ENCODE measurements at places on chromosomes 3 and 15.

DNA sequence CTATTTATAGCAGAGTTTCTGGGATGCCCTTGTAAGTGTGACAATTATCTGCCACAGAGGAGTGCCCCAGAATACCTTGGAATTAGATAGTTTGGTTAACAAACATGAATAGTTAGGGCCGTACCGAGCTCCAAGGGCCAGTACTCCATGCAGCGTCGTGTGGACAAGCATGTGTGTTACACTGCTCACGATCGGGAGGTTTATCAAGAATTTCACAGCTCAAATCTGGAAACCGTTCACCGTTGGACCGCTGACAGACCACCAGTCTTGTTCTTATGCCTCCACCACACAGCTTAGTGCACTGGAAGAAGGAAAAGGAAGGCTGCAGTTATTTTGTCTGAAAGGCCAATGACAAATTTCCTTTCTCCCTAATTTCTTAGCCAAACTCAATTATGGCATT is 93.7 kb downstream of the ADAMTS9 start:
- no peak for DNase-seq

DNA sequence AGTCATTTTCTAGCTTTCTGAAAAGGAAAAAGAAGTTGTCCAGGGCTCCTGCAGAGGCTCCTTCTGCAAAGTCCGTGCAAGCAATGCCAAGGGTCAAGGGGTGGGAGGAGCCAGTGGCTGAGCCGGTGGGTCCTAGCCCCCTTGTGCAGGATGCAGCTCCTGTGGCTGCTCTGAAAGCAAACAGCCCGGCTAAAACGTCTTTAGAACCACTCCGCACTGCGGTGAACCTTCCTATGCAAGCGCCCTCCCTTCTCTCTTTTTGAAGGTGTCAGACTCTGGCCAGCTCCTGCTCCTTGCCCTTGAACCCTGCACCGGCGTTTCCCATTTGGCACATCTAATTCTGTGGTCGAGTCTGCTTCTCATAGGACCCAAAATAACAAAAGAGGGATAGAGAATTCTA is 183.1 kb downstream of the UACA start:
- DNase-seq = no peak

GRCh38 chr15:75428152-75428551 is 23.3 kb downstream of the SIN3A start:
- DNase-seq = no peak

DNA sequence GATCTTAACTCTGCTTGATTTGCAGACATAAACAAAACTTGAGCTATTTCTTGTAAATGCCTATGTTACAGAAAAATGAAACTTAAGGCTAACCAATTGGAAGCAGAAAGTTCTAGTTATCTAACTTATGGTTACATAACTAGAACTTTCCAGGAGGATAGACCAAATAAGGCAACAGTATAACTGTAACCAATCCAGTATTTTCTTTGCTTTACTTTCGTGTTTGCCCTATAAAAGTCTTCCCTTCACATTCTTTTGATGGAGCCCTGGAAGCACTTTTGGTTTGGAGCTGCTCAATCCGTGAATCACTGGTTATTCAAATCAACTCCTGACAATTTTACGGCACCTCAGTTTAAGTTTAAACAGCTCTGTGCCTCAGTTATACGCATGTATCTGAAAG is 164.6 kb downstream of the SUCLG2 start:
- DNase-seq = no peak

DNA sequence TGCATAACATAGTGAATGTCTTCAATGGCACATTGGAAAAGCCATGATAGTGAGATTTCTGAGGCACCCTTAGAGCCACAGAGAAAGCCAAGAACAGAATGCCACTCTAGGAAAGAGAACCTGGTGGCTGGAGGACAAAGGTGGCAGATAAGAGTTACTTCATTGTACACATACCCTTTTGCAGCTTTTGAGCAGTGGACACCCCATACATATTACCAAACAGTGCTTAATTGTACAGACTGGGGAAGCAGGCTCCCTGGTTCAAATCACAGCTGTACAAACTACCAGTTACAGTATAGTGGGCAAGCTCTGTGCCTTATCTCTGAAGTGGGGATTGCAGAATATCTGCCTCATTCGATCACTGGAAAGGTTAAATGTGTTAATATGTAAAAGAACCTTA is 10.1 kb upstream of the GYG1 start:
- DNase-seq = no peak

DNA sequence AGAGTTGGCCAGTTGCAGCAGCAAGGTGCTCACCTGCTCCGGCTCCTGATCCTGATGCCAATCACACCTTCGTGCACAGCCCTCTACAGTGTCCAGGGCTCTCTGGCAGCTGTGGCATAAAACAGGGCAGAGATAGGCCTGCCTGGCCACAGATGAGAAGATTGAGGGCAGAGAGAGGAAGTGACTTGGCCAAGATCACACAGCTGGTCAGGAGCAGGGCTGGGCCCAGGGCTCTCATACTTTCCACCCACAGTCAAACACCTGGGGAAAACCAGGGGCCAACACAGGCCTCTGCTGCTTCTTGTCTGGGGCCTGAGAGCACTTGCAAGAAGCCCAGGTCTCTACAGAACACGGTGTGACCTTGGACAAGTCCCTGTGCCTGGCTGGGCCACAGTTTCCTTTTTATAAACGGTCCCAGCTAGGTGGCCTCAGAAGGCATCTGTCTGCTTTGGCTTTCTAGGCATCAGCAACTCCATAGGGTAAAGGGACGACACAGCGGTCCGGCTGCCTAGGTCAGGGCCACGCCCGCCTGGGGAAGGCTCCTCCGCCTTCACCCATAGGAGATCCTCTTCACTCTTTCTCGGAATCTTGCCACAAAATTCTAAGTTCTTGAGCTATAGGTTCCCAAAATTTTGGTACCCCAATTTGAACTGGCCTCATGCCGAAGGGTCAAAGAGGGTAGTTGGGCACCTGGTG is 3.1 kb downstream of the ATP2B2 start:
- DNase-seq = no peak

GRCh38 chr3:24899901-24900603 is 405.4 kb upstream of the THRB start:
- DNase-seq = no peak

DNA sequence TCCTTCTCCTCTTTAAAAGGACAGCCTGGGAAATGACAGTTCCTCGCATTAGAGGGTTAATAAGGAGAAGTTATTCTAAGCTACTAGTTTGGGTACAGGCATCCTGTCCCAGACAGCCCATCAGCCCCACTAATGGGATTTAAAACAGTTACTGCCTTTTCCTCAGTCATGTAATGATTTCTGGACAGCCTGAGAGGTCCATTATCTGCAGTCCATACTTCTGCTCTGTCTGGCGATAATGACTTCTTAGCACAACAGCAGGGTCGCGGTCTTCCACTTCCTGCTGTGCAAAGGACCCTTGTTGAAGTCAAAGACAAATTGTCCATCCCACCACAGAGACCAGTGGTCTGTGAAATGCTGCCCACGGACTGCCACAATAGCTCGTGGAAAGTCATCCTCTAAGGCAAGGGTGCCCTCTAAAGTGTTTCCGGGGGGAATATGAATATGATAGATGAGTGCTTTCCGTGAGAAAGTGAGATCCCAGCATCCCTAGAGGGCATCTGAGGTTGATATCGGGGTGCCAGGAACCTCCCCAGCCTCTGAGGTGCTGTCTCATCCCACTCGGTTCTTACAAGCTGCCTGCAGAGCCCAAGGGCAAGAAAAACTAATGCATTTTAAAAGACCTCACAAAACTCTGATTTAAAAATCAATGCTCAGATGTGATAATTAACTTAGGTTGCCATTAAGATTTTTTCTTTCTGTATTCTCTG is 100.7 kb downstream of the SHOX2 start:
- no peak for DNase-seq

GRCh38 chr3:187833799-187834578 is 88.7 kb upstream of the BCL6 start:
- DNase-seq = no peak

- DNase-seq = no peak
These were observed 89.1 kb downstream of the TPRG1 start for GRCh38 chr3:189260556-189261493.
